OCI-M1 (cell line): ENCODE measurements at places on chromosomes 13 and 19.

- DNase-seq = peak; percentile 78
These were observed 35.9 kb downstream of the OXGR1 start for GRCh38 chr13:96958286-96958891.

GRCh38 chr19:14073261-14073924 lies 807 bp downstream of the MISP3 start:
- peak; percentile 99 for DNase-seq

- DNase-seq = peak; percentile 55
These were observed 24.7 kb downstream of the IRS2 start for GRCh38 chr13:109761695-109762094.

DNA sequence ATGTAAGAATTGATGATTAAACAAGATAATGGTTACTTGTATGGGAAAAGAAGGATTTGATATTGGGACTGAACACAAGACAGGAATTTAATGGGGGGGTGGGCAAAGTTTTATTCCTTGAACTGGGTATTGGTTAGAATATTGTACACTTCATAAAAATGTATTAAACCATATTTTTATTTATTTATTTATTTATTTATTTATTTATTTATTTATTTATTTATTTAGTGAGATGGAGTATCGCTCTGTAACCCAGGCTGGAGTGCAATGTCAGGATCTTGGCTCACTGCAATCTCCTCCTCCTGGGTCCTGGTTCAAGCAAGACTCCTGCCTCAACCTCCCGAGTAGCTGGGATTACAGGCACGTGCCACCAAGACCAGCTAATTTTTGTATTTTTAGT lies 287.1 kb upstream of the SLITRK5 start:
- no peak for DNase-seq

DNA sequence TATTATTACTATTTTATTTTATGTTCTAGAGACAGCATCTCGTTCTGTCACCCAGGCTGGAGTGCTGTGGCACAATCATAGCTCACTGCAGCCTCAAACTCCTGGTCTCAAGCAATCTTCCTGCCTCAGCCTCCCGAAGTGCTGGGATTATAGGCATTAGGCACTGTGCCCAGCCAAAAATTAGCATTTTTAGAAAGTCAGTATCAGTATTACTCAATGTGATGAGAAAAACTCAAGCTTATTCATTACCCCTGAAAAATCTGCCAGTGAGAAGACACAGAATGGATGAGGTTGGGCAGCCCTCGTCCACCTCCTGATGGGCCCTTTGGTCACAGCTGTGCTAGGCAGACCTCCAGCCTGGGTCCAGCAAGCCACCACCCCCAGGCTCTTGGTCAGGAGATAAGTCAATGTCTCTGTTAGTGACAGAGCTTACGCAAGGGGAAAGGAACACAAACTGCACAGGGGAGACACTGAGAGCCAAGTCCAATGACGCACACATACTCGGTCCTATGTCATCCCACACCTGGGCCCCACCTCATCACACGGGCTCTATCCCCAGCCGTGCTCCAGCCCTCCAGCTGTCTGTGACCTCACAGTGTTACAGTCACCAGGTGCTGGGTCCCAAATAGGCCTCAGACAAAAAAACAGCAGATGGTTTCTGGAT lies 19.8 kb downstream of the PEPD start:
- DNase-seq = no peak

DNA sequence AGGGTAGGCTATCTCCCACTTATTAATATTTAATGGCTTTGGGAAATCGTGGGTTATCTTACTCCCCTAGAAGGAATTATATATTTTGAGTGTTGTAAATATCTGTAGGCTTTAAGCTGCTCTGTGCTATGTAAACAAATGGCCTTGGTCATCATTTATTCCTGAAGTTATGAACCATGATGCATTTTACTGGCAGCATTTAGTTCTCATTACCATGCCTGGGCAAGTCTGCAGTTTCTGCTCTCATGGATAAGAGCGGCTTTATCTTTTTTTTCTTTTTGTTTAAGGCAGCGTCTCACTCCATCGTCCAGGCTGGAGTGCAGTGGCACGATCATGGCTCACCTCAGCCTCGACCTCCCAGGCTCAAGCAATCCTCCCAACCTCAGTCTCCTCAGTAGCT lies 156.1 kb downstream of the IRS2 start:
- DNase-seq = no peak

GRCh38 chr13:36332986-36333385 lies 13.2 kb downstream of the SPART start:
- DNase-seq = peak; percentile 57

- no peak for DNase-seq
These were observed 99.9 kb upstream of the IPO5 start for GRCh38 chr13:97853550-97853949.

- peak; percentile 82 for DNase-seq
These were observed 1.4 kb upstream of the GIPC1 start for GRCh38 chr19:14497228-14497921.

DNA sequence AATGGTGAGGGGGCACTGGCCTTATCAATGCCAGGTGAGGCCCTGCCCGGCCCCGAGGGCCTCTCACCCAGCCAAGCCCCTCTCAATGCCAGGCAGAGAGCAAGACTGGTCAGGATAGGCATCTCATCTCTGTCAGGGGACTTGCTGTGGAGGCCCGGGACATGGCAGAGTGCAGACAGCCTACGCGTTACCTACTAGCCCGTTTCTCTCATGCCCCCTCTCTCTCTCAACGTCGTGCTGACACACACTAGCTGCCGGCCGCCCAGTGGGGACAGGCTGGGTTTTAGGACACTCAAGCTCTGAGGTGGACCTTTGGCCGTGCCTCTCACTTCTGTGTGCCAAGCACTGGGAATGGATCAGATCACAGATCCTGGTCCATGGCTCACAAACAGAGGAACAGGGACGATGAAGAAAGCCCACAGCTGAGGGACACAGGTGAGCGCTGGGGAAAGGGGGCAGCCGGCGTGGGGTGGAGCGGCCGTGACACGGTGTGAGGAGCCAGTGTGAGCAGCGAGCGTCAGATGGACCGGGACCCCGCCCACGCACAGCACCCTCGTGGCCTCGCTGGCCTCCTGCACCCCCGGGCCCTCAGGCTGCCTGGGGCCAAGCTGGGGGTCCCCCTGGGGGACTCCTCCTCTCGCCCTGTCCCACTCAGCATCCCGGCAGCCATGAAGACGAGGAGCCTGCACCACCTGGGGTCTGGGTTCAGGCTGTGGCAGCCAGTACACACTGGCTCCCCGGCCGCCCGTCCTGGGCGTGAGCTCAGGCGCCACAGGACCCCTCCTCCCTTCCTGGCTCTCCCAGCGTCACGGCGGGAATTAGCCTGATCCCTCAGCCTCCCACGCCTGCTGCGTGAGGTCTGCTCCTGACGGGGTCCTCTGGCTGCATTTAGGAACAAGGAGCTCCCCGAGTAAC lies 76.9 kb upstream of the C13orf46 start:
- DNase-seq = no peak

DNA sequence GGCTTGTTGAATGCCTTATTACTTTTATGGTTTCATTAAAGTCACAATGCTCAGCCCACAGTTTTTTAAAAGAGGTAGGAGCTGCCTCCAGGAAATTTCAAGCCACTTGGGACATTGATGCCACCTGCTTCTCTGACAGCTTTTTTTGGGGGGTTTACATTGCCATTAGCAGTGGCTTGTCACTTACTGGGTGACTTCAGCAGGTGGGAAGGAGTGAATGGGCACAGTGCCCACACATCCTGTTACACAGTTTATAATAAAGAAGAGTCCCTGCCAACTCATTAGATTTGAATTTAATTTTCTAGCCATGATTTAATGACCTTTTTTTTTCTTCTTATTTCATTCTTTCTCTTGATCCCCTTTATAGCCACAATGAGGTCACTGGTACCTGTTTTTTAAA lies 61.0 kb downstream of the NHLRC3 start:
- DNase-seq = no peak

DNA sequence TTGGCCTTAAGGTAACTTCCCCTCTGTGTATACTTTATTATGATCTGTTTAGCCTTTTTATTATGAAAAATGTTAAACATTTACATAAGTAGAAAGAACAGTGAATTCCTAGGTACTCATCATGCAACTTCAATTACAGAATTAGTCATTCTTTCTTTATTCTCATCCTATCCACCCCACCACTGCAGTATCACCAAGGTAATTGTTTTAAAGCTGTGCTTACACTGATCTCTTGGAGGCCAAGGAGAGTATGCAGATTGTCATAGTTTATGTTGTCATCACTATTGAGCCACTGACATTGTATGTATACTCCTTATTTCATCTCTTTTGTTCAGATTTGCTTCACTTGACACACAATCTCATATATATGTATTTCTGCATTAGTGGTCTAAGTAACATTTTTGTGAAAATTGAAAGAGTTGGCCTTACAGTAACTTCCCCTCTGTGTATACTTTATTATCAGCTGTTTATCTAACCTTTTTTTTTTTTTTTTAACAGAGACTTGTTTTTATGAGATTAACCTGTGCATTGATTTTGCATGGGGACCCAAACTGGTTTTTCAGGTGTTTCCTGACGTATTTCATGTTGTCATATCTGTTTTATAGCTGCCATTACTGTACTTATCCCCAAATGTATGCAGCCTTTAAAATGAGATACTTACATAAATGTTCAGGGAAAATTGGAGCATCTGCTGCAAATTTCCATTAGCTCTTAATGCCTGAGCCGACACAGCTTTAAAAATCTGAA lies 4.5 kb downstream of the ZNF507 start:
- DNase-seq = no peak

DNA sequence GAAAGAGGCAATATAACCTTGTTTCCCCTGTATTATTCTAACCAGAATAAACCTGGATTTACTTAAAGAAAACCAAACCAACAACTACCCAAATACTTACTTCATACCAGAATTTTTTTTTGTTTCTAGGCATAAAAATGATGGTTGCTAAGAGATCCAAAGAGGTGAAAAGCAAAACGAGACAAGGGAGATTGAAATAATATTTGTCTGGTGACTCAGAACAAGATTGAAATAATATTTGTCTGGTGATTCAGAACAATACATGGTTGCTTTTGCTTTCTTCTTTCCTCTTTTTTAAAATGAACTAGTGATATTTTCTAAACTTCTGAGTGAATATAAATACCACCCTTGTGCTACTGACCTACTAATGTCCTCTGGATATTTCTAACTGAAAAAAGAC lies 592.9 kb downstream of the KCTD12 start:
- no peak for DNase-seq

- DNase-seq = no peak
These were observed 208.5 kb downstream of the FGF9 start for GRCh38 chr13:21879263-21879914.
